ENCODE measurements at places on chromosomes 1 and 21.

- no peak for DNase-seq
These were observed 5.7 kb upstream of the ZBTB48 start for GRCh38 chr1:6574025-6574620.

DNA sequence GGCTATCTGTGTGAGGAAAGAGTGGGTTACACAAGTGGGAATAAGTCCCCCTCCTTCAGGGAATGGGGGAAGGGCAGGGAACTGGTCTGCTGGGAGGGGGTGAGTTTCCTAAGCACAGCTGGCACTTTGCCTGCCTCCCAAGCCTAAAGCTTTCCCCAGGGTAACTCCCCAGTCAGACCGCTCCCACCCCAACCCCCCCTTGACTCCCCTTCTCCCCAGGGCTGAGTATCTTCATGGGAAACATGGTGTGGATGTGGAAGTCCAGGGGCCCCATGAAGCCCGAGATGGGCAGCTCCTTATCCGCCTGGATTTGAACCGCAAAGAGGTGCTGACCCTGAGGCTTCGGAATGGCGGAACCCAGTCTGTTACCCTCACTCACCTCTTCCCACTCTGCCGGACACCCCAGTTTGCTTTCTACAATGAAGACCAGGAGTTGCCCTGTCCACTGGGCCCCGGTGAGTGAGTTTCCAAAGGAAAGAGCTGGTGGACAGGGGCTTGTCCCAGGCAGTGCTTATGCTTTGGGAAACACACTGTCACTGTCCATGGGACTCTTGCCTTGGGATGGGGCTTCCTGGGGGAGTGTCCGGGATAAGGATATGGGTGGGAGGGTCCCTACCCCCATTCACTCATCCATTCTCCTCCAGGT is 14.9 kb downstream of the MOV10 start:
- DNase-seq: no peak

DNA sequence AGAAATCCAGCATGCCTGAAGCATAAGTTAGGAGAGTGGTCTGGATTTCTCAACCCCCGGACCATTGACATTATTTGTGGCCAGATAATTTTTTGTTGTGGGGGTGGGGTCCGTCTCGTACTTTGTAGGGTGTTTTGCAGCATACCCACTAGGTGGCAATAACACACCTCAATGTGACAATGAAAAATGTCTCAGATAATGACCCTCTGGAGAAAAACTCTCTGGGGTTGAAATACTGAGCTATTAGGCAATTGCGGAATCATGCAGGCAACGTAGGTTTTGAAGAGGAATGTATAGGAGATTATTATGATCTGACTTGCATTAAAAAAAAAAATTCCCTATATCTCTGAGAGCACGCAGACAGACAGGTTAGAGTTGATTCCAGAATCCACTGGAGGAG is 25.3 kb upstream of the RRP15 start:
- DNase-seq: no peak

GRCh38 chr1:228062812-228063211 is 19.7 kb upstream of the ARF1 start:
- DNase-seq: no peak

DNA sequence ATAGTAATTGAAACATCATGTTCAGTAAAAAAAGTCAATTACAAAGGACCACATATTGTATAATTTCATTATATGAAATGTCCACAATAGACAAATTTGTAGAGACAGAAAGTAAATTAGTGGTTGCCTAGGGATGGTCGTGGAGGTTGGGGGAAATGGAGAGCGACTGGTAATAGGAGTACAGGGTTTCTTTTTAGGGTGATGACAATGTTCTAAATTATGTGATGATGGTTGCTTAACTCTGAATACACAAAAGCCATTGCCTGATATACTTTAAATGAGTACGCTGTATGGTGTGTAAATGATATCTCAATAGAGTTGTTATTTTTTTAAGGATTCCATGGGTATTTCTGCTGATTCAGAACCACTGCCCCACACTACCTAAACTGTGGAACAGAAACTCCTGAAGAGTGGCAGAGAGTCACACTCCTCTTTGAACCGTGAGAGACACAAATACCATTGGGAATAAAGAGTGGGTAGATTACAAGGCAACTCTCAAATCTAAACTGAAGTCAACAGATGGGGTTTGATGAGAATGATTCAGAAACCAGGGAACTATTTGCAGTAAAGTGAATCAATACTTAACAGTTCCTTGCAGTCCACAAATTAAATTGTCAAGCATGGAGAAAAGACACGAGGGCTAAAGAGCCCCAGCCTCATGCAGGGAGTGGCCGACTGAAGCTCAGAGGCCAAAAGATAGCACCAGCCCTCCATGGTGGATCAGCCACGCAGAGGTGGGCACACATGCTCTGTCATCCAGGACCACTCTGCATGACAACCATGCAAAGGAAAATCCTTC is 118.0 kb downstream of the CAPN8 start:
- no peak for DNase-seq

DNA sequence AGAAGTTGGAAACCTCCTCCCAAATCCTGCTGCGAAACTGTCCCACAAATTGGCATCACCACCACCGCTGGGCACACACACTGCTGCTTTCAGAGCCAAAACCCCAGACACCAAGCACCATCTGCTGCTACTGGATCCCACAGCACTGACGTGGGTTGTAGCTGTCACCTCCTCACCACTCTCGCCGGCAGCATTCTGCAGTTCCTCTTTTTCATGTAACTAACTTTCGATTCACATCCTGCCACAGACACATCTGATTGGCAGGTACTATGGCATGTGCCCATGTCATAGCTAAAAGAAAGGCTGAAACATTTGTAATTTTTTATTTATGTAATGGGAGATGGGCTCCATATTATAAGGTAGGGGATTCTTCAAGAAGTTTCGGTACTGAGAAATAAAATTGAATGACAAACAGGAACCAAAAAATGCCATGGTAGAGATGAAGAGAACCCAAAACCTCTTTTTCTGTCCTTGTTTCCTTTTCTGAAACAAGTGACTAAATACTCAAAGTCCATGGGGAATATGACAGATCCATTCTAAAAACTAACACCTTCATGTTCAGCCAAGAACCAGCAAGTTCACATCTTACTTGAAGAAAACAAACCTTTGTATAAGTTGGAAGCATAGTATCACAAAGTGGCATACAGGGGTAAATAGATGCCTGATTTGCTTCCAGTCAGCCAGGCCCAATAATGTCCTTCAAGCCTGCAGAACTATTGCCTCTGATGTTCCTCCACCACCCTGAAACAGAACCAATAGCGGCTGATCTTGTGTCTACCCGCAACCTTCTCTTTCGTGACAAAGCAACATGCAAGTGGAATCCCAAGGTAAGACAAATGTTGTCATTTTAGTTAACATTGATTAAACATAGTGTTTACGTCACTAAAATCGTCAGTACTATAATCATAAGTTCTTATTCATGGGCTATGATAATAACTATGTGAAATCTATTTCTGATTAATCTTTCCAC is 26.6 kb upstream of the RGS13 start:
- DNase-seq: peak; percentile 52

- no peak for DNase-seq
These were observed 42.1 kb downstream of the NCF2 start for GRCh38 chr1:183548116-183548515.

- DNase-seq: no peak
These were observed 346.7 kb downstream of the NTNG1 start for GRCh38 chr1:107487506-107487905.

- DNase-seq: no peak
These were observed 25.3 kb downstream of the SLC30A7 start for GRCh38 chr1:100921110-100921706.

GRCh38 chr1:42966688-42967612 is 8.3 kb upstream of the SLC2A1 start:
- no peak for DNase-seq

DNA sequence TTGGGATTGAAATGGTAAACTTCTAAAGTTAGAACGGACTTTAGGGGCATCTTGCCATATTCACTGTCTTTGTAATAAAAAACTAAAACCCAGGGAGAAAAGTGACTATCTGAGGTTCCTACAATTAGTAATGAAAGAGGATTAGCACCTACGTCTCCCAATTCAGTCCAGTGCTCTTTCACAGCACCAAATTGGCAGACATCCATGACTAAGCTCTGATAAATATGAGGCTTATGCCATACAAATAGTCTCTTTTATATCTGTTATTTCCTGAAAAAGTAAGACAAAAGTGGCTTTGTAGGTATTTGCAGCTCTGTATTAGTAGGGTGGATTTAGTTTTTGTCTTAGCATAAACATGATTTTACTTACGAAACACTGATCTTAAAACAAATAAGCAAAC is 315.0 kb upstream of the NRIP1 start:
- DNase-seq: no peak

DNA sequence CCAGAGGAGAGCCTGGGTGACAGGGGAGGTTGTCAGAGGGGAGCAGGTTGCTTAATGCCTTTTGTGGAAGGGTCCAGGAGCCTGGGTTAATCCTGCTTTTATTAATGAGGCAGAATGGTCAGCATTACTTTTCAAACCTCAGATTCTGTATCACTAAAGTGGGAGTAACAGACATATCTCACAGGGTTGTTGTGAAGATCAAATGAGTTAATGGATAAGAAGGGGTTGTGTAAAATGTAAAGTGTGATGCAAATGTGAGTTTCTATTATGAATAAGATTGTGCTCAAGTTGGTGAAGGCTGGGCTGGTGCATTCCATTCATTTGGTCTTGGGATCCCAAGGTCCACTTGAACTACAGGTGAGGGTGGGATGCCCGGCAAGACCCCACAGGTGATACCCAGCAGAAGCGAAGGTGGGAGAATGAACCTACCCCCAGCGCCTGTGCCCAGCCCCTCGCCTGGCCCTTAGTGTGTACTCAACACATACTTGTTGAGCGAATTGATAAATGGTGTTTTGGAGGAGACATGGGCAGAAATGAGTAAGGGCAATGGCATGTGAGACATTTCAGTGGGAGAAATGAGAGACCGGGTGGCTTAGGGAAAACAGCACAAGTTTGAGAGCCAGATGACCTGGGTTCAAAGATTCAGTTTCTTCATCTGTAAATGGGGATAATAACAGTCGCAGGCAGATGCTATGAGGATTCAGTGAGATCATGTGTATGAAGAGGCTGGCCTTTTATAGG is 6.2 kb downstream of the SLC26A9 start:
- no peak for DNase-seq

DNA sequence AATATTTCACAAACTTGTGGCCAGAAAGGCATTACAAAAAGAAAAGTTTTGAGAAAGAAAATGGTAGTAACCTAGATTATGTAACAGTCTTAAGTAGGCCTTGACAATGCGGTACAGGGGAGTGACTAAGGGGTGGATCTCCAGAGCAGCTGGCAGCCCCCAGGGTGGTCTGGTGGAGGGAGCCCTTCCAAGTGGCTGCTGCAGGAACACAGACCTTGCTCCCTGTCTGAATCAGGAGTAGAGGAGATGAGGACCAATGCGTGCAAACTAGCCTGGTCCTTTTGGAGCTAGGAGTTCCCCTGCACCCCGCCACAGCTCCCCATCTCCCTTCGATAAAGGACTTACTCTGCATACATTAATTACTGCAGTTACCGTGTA is 189.0 kb downstream of the NFIA start:
- DNase-seq: peak; percentile 4

GRCh38 chr1:192475970-192476369 is 99.6 kb upstream of the RGS1 start:
- DNase-seq: no peak

DNA sequence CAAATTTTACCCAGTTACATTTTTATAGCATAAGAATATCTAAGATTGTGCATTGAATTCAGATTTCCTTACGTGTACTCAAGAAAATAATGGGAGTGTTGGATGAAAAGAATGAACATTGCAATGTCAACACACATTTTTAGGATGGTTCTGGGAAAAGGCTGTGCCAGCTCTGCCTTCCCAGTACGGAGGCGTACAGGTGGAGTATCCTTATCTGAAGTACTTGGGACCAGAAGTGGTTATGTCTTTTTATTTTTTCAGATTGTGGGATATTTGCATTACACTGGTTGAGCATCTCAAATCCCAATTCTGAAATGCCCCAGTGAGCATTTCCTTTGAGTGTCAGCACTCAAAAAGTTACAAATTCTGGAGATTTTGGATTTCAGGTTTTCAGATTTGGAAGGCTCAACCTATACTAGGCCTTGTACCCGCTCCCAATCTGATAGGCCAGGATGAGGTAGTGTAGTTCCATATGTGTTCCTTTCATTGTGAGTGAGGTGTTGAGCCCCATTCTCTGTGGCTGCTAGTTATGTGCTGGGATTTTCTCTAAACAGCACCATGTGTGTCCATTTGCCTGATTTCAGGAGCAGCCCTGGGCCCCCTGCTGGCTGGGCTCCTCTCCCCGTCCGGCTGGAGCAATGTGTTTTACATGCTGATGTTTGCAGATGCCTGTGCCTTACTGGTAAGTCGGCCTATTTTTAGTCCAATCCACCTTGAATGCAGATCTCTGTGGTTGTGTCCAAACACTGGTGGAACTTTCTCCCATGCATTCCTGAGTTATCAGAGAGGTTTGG is 60.8 kb downstream of the SLC37A1 start:
- no peak for DNase-seq

DNA sequence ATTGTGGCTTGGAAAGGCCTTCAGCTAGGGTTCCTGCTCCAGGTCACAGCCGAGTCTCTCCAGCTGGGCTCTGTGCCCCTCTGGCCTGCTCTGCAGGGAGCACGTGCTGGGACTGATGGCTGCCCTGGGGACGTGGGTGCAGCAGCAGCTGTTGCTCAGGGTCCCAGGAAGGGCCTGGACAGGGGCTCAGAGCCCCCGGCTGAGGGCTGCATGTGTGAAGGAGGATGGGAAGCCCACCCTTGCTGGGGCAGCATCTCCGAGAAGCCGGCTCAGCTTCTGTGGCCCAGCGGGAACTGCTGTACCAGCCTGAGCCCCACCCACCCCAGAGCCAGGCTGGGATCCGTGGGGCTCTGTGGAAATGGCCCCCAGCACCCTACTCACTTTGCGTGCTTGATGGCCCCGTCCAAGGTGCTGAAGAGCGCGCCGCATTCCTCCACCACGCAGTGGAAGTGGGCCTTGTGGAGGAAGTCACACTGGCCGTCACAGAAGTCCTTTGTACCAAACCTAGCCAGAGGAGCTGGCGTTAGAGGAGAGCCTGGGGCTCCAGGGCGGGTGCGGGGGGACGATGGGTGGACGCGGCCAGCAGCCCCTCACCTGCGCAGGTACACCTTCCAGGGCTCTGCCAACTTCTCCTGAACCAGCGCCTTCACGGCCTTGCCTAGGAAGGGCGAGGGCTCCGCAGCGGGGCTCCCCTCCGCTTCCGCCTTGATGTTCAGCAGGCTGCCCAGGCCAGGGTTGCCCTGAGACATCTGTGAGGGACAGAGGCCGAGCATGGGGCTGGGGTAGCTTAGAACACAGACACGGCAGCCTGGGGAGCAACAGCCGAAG is 147.5 kb downstream of the CASZ1 start:
- no peak for DNase-seq

GRCh38 chr1:116847688-116848531 is 61.8 kb upstream of the PTGFRN start:
- DNase-seq: peak; percentile 16

DNA sequence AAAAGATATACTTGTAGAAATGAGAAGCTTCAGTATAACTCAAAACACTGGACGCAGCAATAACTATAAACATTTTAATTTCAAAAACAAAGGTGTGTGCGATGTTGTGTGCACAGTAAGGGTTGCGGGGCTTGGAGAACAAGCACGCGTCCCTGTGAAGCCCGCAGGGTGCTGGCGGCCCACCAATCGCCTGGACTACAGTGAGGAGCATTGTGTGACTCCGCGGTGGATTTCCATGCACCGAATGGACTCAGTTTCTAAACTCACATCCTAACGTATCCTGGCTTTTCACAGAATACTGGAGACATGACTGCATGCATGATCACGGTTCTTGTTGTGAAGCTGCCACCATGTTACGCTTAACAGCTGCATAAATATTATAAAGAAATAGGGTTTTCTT is 33.0 kb downstream of the NTPCR start:
- DNase-seq: no peak

- DNase-seq: no peak
These were observed 189.6 kb downstream of the TGFBR3 start for GRCh38 chr1:91696321-91696720.

GRCh38 chr21:14607262-14607661 is 61.1 kb upstream of the SAMSN1 start:
- DNase-seq: no peak

Data from stimulated activated CD4-positive, alpha-beta T cell treated with anti-CD3 and anti-CD28 coated beads, Interleukin-4, amount 100 ng/mL, for 24 hours (primary cell).